ENCODE measurements at places on chromosomes 12 and 14. TPM values are rescaled to one million over a fixed set of nuclear protein-coding genes. Genes with fewer than 3 reads are reported as not detected.
A peak's percentile ranks its signal among the peaks of the same experiment; 100 is the strongest.

GRCh38 chr14:54773171-54774006 is 129.2 kb downstream of the GCH1 start:
- DNase-seq, result peak; percentile 45

GRCh38 chr12:124386661-124387527 is 92.0 kb downstream of the RFLNA start:
- DNase-seq, result no peak

- no peak for DNase-seq
Measured at GRCh38 chr12:123410041-123410412, 26.1 kb downstream of the KMT5A start.

The THAP2 gene
- 12.1 TPM for total RNA-seq

DNA sequence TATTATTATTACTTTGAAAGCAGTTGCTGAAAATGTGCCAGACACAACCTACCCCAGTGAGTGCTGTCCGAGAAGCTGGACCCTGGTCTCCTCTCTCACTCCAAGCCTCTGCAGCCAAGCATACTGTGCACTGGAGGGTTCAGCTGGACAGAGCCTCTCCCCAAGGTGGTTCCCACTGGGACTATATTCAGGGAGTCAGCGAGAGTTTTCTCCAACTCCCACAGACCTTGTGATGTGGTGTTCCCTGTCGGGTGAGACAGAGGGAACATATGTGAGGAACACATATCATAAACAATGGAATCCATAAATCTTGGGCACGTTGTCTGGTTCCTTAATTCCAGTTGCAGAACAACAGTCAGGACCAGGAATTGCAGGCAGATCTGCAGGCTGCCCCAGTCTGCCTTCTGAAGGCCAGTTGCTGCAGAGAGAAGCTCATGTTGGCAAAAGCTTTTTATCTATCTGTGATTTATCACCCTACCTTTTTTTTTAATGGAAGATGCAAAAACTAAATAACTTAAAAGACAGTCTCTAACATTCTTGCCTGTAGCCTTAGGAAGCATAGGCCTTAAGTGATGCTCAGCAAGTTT is 619.8 kb upstream of the TBX3 start:
- no peak for DNase-seq

DNA sequence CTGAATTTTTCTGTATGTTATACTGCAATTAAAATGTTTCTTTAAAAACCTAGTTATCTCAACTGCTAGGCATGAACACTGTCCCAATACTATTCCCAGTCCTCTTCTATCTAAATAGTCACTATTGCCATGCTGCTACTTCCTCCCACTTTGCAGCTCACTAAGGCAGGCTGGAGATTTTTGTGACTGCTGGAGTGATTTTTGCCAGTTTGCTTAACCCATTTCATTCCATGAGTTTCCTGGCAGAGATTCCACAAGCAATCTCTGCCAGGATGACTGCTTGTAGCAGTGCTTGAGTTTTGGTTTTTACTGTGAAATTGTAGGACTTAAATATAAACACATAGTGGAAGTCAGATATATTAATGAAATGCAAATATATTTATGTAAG is 80.8 kb downstream of the BHLHE41 start:
- DNase-seq, result no peak

GRCh38 chr14:98325761-98326160 is 946.2 kb downstream of the BCL11B start:
- DNase-seq, result no peak

DNA sequence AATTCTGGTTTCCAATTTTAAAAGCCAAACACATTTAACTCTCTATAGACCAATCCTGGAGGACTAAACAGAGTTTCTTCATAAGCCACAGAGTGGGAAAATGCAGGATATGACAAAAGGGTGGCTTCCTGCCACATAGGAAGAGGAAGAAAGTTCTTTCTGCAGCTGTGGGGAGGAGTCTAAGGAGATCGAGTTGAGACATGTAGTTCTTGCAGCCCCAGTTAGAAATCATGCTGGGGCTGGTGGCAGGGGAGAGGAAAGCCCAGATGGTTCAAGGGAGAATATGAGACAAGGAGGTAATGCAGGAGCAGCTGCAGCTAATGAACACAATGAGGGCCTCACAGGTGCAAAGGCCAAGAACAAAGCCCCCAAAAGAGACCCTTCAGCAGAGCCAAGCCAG is 85.0 kb upstream of the ARID2 start:
- DNase-seq, result no peak

- no peak for DNase-seq
Measured at GRCh38 chr12:19643635-19644034, 204.3 kb downstream of the AEBP2 start.

The TPPP2 gene
- total RNA-seq, result not detected

DNA sequence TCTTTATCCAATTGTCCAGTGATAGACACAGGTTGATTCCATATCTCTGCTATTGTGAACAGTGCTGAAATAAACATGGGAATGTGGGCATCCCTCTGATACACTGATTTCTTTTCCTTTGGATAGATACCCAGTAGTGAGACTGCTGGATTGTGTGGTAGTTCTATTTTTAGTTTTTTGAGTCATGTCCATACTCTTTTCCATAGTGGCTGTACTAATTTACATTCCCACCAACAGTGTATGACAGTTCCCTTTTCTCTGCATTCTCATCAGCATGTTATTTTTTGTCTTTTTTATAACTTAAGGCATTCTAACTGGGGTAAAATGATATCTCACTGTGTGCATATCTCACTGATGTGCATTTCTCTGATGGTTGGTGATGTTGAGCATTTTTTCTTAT is 24.8 kb upstream of the VASH1 start:
- DNase-seq, result no peak

DNA sequence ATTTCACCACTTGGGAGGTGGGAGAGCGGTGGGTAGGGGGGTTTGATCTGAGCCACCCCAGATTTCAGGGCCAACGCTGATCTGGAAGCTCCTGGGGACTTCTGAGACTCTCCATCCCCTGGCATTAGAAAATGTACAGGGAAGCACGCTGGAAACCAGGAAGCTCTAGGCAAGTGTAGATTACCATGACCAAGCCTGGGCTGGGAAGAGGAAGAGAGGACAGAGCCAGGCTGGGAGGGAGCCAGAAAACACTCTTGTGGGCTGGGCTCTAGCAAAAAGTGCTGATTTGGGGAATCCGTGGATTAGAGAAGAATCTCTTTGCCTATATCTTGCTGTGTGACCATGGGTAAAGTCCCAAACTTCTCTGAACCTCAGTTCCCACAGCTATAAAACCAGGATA is 236.7 kb downstream of the BCL11B start:
- no peak for DNase-seq

- DNase-seq, result no peak
Measured at GRCh38 chr12:5371631-5372030, 60.3 kb upstream of the NTF3 start.

DNA sequence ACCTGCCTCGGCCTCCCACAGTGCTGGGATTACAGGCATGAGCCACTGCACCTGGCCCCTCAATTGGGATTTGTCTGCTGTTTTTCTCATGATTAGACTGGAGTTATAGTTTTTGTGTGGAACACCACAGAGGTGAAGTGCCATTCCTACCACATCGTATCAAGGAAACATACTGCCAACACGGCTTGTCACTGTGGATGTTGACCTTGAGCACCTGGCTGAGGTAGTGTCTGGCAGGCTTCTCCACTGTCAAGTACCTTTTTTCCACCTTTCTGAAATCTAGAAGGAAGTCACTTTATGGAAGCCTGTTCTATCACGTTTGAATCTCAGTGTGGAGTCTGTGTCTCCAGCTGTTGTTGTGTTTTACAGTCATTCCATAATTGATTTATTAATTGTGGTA is 21.4 kb upstream of the SEL1L start:
- no peak for DNase-seq

GRCh38 chr14:99636487-99636886 is 8.4 kb upstream of the HHIPL1 start:
- DNase-seq, result no peak

GRCh38 chr12:128800606-128801005 is 23.2 kb downstream of the SLC15A4 start:
- DNase-seq, result no peak

GRCh38 chr14:79064214-79064613 is 894.0 kb downstream of the NRXN3 start:
- no peak for DNase-seq

DNA sequence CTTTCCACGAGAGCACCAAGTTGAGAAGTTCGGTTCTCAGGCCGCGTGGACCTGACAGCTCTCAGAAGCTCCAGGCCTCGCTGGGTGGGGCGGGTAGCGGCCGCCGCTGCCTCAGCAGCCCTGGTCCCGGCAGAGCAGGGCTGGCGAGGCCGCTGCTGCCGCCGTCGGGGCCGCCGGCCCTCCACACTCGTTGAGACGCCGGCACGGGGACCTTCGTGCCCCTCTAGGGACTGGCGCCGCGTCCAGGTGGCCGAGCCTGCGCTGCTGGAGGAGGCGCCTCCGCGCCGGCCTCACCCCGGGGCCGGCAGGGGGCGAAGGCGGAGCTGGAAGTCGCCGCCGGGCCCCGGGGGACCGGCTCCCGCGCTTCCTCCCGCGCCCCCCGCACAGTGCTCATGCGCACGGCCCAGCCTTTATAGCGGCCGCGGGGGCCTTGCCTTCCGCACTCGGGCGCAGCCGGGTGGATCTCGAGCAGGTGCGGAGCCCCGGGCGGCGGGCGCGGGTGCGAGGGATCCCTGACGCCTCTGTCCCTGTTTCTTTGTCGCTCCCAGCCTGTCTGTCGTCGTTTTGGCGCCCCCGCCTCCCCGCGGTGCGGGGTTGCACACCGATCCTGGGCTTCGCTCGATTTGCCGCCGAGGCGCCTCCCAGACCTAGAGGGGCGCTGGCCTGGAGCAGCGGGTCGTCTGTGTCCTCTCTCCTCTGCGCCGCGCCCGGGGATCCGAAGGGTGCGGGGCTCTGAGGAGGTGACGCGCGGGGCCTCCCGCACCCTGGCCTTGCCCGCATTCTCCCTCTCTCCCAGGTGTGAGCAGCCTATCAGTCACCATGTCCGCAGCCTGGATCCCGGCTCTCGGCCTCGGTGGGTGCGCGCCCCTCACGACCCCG is at the start of gene COCH:
Gene COCH, plus strand, starts transcription at position 440 of the 879 bp plus-strand sequence. Its CDS starts 380 bp downstream, at position 820.
- peak; percentile 17 for DNase-seq

GRCh38 chr14:52351233-52352060 is 37.3 kb downstream of the PTGER2 start:
- no peak for DNase-seq

GRCh38 chr12:28568118-28568517 is 377.9 kb downstream of the CCDC91 start:
- DNase-seq, result no peak

- DNase-seq, result no peak
Measured at GRCh38 chr12:63037746-63038712, 103.1 kb upstream of the PPM1H start.

DNA sequence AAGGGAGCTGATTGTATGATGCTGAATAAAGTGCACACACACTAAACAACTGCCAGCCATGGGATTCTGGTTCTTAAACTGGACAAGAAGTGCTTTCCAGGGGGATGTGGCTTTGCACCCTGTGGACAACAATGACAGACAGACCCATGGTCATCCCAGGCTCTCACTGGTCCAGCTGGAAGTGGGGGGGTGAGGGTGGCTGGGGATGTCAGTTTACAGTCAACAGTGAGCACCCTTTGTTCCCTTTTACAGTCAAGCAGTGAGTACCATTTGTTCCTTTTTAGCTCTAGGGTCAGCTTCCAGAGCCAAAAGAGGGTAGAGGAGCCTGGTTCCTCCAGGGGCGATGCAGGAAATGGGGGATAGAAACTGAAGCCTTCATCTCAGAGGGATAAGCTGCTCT is 100.7 kb downstream of the SMOC1 start:
- no peak for DNase-seq

DNA sequence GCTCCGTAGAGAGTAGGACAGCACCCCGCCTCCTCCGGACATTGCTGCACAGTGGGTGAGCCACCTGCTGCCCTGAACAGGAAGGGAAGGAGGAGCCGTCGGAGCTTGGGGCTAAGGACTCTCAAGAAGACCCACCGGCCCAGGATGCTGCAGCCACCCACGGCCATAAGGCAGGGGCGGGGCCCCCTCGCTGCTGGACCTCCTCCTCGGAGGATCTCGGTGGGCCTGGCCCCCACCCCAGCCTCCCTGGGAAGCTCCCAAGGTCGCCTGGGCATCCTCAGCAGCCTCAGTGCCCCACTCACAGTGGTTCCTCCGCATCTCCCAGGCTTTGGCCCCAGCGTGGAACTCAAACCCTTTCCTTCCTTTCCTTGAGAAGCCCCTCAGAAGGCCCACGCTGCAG is 68.6 kb upstream of the DIO3 start:
- DNase-seq, result no peak

All from CD4-positive, alpha-beta T cell (primary cell).